Stimulated activated CD8-positive, alpha-beta memory T cell treated with anti-CD3 and anti-CD28 coated beads, Interleukin-4, amount 100 ng/mL, for 4 hours (primary cell): ENCODE measurements at places on chromosomes 6 and 20.

DNA sequence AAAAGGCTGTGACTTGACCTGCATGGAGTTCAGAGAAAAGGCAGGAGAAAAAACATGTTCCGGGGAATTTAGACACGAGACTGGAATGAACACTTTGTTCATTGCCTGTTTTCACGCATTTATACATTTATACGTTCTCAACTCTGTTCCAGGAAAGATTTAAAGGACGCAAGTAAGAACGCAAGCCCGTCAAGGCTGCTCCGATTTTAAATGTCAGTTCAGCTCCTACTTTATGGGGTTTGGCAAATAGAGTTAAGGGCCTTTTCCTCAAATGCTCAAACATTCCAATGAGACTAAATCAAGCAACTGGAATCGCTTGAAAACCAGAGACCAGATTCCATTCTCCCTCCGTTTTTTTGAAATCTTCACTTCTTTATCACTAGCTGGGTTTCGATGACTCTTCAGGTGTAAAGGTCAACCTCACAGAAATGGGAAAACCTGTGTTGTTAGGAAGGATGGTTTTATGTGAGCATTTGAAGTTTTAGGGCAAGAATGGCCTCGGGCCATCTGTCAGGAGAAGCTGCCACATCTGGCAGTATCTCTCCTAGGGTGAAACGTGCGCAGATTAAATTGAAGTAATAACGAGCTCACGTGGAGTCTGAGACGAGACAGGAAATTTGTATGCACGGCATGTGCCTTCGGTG, 24.9 kb downstream of the TTLL2 start:
- DNase-seq, result no peak

DNA sequence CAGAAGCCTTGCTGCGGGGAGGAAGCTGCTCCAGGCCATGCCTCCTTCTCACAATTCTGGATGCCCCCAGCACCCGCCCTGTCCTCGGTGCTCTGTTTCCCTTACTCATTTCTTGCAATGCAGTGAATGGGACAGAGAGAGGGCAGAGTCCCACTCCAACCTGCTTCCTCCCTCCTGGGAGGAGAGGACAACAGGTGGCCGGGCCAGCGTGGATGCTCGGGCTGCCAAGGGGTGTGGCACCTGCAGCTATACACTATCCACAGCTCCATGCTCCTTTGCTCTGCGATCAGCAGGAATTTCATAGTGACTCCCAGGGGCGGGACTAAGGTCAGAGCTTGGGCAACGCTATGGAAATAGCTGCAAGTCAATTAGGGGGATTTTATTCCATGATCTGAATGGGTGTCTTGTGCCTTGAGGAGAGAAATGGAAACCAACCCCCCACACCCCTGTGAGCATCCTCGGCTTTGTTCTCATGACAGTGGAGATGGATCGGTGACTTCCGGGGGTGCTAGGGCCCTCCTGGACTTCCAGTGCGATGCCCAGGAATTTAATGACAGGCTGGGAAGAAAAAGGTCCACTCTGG, 192.5 kb downstream of the MYLK4 start:
- no peak for DNase-seq

- DNase-seq, result no peak
These were observed 15.7 kb downstream of the TMEM181 start for GRCh38 chr6:158575550-158575949.

DNA sequence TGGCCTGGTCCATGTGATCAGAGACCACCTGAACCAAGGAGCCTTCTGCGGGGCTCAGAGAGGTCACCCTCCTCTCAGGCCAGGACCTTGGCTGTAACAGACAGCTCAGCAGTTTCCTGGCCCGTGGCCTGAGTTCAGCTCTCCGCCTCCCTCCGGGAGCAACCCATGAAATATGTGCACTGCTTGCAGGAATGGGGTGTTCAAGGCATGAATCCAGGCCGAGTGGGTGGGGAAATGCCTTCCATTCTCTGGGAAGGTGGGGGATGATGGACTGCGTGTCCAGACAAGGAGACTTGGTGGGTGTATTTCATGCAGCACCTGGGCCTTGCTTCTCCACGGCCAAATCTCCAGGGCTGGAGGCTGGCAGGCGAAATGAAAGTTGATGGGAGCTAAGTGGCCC, 46.0 kb downstream of the SIRPA start:
- no peak for DNase-seq

- DNase-seq, result no peak
These were observed 121.7 kb upstream of the MLIP start for GRCh38 chr6:53989504-53989903.

- no peak for DNase-seq
These were observed 15.6 kb upstream of the UBE2J1 start for GRCh38 chr6:89368107-89368506.

DNA sequence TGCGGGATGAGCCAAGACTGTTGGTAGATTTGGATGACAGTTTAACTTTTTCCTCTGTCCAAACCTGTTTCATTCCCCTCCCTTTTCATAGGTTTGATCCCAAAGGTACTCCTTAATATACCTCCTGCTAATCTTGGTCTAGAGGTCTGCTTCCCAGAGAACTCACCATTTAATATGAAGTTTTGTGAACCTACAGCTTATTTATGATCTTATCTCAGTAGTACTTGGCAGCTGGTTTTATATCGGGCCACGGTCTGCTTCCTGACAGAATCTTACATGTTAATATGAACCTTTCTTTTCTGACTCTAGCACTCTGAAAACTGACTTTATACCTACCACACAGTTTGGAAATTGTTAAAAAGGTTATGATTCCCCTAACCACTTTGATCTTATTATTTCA, 138.7 kb downstream of the MACROD2 start:
- no peak for DNase-seq

- DNase-seq, result no peak
These were observed 3.8 kb upstream of the CITED2 start for GRCh38 chr6:139378226-139378625.
